ENCODE measurements at places on chromosomes 2 and 18. TPM values are rescaled to one million over a fixed set of nuclear protein-coding genes. Genes with fewer than 3 reads are reported as not detected.

GRCh38 chr18:75462178-75462832 lies 34.8 kb upstream of the SMIM21 start:
- DNase-seq, result no peak

GRCh38 chr18:3193331-3193730 lies 26.4 kb downstream of the MYOM1 start:
- no peak for DNase-seq

GRCh38 chr2:176165370-176166050 lies 8.4 kb downstream of the HOXD3 start:
- DNase-seq, result no peak

BMP10 gene
- polyA plus RNA-seq, result not detected

- DNase-seq, result no peak
These were observed 1.4 kb downstream of the LYG1 start for GRCh38 chr2:99299580-99299979.

- no peak for DNase-seq
These were observed 949 bp downstream of the MYOM1 start for GRCh38 chr18:3218819-3219218.

DNA sequence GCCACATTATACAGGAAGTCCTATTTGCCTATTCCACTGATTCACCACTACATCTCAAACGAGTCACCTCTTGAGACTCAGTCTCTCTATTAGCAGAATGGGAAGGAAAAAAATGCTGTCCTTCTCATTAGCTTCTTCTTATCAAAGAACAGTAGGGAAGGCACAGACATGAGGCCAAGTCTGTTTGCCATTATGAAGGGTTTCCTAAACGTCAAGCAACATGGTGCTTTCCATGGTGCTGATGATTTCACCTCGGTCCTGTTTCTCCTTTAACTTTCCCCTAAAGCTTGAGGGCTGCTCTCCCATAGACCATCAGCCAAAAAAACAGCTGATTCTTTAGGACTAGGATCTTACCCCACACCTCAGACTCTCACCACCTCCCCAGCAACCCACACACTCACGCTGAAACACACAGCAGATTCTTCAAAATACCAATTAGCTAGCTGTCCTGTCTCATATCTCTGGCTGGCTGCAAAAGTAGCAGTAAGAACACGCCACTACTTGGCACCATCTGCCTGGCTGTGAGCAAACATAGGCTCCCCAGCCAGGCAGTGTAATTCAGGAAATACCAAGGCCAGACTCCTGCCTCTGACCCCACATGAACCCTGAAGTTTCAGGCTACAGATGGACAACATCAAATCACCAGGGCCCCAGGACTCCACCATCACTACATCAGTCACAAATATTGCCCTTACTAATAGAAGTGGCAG lies 30.5 kb downstream of the GALNT14 start:
- no peak for DNase-seq

DNA sequence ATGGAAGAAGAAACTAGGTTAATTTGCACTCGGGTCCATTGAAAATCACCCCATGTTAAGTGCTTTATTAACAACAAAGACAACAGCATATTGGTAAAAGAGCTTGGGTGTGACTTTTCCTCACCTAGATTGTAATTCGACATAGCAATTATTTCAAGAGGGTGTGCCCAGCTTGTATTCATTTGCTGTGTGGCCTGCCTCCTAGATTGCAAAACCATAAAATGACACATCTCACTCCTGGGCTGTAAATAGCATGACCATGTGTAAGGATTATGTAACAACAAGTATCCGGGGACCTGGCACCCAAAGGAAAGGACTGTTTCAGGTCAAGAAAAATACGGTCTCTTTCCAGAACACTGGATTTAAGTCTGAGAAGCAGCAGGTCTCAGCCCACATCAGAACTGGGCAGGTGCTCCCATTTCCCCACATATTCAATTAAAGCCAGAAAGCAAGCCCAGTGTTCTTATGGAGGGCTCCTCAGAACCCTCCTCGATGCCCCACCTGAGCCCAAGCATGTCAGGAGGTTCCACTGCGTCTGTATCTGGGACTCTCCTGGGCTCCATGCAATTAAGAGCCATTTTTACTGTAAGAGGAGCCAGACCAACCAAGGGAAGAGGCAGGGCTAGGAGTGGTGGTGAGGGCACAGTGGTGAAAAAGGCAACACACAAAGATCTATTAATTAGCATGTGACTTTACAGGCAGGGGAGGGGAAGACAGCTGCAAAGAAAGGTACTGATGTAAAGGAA lies 39.2 kb downstream of the MREG start:
- no peak for DNase-seq

TFCP2L1 gene
- 2.0 TPM for polyA plus RNA-seq

GRCh38 chr2:132795220-132795619 lies 125.2 kb upstream of the LYPD1 start:
- no peak for DNase-seq

DNA sequence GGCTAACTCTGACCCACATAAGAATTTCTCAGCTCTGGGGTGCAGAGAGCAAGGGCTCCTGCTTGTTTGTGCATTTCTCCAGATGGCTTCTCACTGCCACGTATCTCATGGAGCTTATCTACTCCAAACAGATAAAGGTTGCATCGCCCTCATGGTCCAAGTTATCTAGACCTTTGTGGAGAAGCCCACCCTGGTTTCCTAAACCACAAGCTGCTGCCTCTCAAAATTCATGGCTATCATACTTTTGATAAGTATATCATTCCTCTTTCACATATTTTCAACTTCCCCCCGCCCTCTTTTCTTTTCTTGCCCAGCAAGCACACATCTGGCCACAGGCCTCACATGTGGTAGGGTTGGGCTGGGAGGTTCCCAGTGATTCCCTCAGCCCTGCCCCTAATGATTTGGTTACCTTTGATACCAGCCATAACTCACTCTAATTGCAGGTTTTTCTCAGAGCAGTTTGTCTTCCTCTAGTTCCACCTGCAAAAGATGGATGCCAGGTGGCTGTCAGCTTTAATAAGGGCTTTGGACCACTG lies 146.0 kb downstream of the RHBDD1 start:
- no peak for DNase-seq

DNA sequence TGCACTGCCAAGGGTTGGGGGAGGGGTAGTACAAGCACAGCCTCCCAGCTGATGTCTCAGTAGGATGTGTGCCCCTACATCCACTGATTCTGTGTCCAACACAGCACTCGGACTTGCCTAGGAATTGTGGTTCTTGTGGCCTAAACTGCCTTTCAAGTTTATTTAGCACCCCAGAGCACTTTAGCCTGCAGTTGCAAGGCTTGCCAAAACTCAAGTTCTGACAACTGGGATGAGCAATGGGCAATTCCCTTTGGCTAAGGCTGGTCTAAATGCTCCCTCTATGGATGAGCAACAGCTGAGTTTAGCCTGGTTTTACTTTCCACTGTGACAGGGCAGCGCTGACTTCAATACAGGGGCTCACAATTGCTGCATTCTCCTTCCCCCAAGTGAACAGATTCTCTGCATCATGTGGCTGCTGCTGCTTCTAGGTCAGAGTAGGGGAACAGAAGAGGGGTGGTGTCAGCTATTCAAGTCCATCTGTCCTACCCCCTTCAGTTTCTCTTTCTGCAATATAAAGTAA lies 471.5 kb downstream of the PIK3C3 start:
- no peak for DNase-seq

Measured in pancreas (tissue), 10 donors.